ENCODE measurements at places on chromosomes 6 and 20. TPM values are rescaled to one million over a fixed set of nuclear protein-coding genes. Genes with fewer than 3 reads are reported as not detected.

DNA sequence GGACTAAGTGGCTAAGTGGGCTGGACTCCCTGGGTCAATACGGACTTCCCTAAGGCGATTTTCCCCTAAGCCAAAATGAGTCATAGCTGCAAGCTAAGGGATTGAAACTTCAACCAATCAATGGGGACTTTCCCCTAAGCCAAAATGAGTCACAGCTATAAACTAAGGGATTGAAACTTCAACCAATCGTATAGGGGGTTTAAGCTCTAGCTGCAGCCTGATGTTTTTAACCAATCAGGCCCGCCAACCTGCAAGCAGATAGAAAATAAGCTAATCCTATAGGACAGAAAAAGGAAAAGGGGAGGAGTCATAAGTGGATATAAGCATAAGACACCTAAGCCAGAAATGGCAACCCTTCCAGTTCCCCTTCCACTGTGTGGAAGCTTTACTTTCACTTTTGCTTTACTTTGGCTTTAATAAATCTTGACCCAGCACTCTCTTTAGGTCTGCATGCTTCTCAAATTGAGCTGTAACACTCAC is 655.0 kb upstream of the HS3ST5 start:
- no peaks in the 10 kb centered on the region for H3K27me3 ChIP-seq
- no peak for DNase-seq
- H3K27ac ChIP-seq: no peak overlapping the region

GRCh38 chr20:51148941-51149340 is 126.0 kb upstream of the KCNG1 start:
- DNase-seq: no peak
- no peak overlapping the region for H3K4me3 ChIP-seq
- H3K27me3 ChIP-seq: no peaks in the 10 kb centered on the region
- H3K36me3 ChIP-seq: no peaks in the 10 kb centered on the region
- H3K27ac ChIP-seq: no peak overlapping the region

DNA sequence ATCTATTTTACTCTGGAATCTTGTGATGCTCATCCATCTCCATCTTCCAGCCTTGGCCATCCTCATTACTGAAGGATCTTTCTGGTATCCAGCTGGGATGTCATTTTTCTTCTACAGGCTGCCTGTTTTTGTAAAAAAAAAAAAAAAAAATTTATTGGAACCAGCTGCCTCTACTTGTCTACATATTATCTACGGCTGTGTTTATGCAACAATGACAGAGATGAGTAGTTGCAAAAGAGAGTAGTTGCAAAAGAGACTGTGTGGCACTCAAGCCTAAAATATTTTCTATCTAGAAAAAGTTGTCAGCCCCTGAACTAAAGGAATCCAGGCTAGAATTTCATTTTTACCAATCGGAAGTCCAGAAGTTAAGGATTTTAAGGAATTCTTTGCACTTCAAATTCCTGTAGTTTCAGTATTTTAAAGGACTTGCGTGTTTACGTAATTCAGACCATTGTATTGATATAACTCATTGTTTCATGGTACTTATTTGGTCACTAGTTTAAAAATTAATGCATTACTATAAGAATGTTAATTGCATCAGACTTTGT is 38.6 kb upstream of the PLCG1 start:
- no peak for DNase-seq
- no peaks in the 10 kb centered on the region for H3K27me3 ChIP-seq
- no peak overlapping the region for H3K27ac ChIP-seq
- peaks cover 16% of the 10 kb centered on the region for H3K36me3 ChIP-seq
- no peak overlapping the region for H3K4me3 ChIP-seq
- no peaks in the 10 kb centered on the region for H3K4me1 ChIP-seq

- no peaks in the 10 kb centered on the region for H3K27me3 ChIP-seq
- H3K27ac ChIP-seq: no peak overlapping the region
- H3K4me1 ChIP-seq: no peaks in the 10 kb centered on the region
- no peak for DNase-seq
Observed at GRCh38 chr20:44447827-44448419, 27.8 kb upstream of the TTPAL start.

DNA sequence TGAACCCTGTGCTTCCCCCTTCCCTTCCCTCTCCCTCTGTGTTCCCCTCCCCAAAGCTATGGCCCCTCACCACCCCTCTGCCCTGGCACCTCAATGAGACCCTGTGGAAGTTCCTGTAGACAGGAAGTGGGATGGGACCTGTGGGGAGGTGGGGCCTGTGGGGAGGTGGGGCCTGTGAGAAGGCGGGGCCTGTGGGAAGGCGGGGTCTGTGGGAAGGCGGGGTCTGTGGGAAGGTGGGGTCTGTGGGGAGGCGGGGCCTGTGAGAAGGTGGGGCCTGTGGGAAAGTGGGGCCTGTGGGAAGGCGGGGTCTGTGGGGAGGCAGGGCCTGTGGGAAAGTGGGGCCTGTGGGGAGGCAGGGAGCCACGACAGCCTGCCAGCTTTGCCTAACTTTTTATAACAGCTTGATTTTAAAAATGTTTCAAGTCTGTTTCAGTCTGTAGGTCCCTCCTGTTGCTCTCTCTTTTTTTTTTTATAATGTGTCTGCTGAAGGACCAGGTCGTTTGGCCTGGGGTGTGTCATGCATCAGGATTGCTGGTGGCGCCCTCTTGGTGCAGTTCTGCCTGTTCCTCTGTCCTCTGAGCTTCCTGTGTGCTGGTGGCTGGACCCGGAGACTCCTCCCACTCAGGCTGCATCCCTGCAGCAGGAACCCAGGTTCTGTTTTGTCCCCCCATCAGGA is 70.5 kb upstream of the SLCO4A1 start:
- H3K27me3 ChIP-seq: no peaks in the 10 kb centered on the region
- peaks cover 3% of the 10 kb centered on the region for H3K4me1 ChIP-seq
- H3K4me3 ChIP-seq: no peak overlapping the region
- no peak overlapping the region for H3K27ac ChIP-seq
- no peaks in the 10 kb centered on the region for H3K36me3 ChIP-seq
- DNase-seq: no peak

The CTCFL gene
- total RNA-seq: not detected

DNA sequence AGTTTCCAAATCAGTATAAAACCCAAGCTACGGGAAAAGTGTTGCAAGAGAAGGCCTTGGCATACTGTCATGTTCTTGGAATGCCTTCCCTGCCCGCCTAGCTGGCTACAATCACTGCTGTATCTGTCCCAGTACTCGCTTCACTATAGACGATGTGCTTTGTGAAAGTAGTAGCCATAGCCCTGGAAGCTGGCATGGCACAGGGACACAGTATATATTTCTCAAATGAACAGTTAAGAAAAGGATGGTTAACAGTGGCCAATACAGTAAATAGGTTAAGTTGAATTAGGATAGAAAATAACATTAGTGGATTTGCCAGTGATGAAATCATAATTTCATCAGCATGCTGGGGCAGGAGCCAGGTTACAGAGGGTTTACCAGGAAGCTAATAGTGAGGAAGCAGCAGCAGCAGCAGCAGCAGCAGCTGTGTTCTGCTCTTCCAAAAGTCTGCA is 499.3 kb downstream of the CDKAL1 start:
- no peak overlapping the region for H3K4me3 ChIP-seq
- H3K27me3 ChIP-seq: no peaks in the 10 kb centered on the region
- H3K36me3 ChIP-seq: no peaks in the 10 kb centered on the region
- no peaks in the 10 kb centered on the region for H3K4me1 ChIP-seq
- peak; percentile 75 for DNase-seq

The BHLHE23 gene
- not detected for total RNA-seq

GRCh38 chr6:99838607-99839006 is 155.4 kb downstream of the MCHR2 start:
- H3K27me3 ChIP-seq: no peaks in the 10 kb centered on the region
- no peaks in the 10 kb centered on the region for H3K36me3 ChIP-seq
- DNase-seq: no peak
- H3K27ac ChIP-seq: no peak overlapping the region

DNA sequence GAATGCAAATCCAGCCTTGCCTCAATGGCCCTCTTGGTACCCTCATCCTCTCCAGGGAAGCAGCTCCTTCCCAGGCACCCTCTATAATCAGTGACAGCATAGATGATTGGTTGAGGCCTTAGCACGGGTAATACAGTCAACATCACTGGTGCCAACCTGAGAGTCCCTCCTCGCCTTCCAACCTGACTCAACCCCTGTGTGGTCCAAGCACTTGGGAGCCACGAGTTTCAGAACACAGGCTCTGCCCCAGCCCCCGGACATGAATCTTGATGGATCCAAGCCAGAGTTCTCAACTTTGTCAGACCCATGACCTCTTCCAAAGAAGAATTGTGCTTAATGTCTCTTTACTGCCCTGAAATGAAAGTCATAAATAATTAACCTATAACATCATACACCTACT is 213.9 kb downstream of the PREX1 start:
- no peaks in the 10 kb centered on the region for H3K27me3 ChIP-seq
- no peak overlapping the region for H3K4me3 ChIP-seq
- H3K4me1 ChIP-seq: no peaks in the 10 kb centered on the region

The OPN5 gene
- total RNA-seq: not detected

DNA sequence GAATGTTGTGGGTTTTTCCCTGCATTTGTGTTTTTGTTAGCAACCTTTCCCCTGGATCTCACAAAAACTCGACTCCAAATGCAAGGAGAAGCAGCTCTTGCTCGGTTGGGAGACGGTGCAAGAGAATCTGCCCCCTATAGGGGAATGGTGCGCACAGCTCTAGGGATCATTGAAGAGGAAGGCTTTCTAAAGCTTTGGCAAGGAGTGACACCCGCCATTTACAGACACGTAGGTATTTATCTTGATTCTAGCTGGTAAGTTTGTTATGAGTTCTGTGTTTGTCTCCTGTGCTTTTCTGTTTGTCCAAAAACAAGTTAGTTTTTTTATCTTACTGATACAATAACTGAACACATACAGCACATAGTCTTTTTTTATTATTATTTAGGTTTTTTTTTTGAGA is 3.0 kb downstream of the SLC25A27 start:
- no peaks in the 10 kb centered on the region for H3K4me1 ChIP-seq

The GSTA3 gene
- not detected for total RNA-seq

DNA sequence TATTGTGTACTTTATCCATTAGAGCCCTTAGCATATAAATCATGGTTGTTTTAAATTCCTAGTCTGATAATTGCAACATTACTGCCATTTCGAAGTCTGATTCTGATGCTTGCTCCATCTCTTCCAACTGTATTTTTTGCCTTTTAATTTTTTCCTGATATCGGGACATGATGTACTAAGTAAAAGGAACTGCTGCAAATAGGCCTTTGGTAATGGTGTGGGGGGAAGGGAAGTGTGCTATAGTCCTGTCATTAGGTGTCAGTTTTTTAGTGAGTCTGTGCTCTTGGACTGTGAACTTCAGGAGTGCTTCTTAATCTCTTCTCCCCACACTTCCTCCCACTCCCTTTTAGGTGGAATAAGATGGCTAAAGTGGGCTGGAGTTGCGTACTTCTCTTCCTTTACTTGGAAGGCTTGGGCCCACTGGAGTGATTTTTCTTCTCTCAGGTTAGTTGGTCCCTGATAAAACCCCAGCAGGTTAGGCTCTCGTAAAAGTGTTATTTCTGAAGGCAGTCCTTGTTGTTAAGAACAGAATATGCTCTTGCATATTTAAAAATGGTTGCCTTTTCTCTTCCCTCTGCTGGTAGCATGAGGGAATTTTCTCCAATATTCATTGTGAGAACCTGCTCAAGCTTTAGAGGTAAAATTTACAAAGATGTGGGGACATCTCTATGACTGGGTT is 18.1 kb downstream of the STXBP5 start:
- no peaks in the 10 kb centered on the region for H3K27me3 ChIP-seq
- peak overlapping the region; percentile 36 for H3K27ac ChIP-seq
- no peak overlapping the region for H3K4me3 ChIP-seq
- H3K4me1 ChIP-seq: peaks cover 18% of the 10 kb centered on the region
- H3K36me3 ChIP-seq: no peaks in the 10 kb centered on the region
- DNase-seq: no peak

DNA sequence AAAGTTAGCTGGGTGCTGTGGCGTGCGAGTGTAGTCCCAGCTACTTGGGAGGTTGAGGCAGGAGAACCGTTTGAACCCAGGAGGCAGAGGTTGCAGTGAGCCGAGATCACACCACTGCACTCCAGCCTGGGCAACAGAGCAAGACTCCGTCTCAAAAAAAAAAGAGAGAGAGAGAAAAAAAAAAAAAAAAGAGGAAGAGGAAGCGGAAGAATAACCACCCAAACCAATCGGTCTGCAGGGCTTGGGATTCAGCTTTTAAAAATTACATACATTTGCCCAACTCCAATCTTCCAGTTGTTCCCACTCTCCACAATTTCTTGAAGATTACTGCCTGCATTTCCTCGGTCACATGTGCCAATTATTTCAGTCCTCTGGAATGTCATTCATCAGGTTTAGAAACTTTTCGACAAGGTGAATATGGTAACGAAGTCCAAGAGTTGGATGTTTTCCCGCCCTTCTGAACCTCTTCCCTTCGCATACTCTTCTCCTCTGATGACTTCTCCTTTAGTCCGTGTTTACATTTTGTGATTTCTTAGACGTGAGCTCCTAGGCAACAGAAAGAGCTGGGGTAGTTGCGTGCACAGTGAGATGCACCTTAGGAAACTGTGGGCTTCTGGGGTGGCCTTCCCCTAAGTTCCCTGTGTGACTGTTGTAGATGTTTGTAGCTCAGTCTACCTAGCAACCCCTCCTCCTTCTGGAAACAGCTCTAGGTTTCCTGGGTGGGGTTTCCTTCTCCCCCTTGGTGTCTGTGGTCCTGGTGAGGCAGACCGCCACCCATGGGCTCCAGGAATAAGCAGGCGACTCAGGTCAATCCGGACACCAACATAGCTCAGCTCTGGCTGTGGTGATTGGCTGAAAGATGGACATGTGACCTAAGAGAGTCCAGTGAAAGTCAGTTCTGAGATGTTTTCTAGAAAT is 63.0 kb upstream of the NCOA3 start:
- no peaks in the 10 kb centered on the region for H3K4me1 ChIP-seq
- H3K27me3 ChIP-seq: no peaks in the 10 kb centered on the region
- H3K4me3 ChIP-seq: no peak overlapping the region

The CLVS2 gene
- 1.8 TPM for total RNA-seq

- peak overlapping the region; percentile 95 for H3K27ac ChIP-seq
- peak overlapping the region; percentile 87 for H3K4me3 ChIP-seq
- no peaks in the 10 kb centered on the region for H3K4me1 ChIP-seq
- H3K27me3 ChIP-seq: no peaks in the 10 kb centered on the region
Observed at GRCh38 chr20:62363920-62364851, 2.9 kb downstream of the LAMA5 start.

The CTSZ gene
- 118 TPM for total RNA-seq

- no peaks in the 10 kb centered on the region for H3K27me3 ChIP-seq
- H3K4me3 ChIP-seq: no peak overlapping the region
- no peak for DNase-seq
- H3K36me3 ChIP-seq: no peaks in the 10 kb centered on the region
Observed at GRCh38 chr20:53891306-53891894, 179.0 kb downstream of the BCAS1 start.

DNA sequence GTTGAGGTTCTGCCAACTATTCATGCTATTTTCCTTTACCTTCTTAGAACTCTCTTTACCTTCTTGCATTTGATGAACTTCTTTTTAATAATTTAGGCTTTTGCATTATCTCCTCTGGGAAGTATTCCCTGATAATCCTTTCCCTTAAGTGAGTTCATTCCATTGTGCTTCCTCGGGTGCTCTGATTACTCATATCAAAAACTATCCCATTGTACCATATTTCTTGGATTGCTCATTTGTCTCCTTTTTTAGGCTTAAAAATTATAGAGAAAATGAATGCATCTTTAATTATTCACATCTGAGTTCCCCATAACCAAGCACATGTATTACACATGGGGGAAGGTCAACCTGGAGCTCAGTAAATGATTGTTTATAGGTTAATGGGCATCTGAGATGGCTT is 2.5 kb downstream of the CALHM4 start:
- no peak overlapping the region for H3K27ac ChIP-seq
- no peaks in the 10 kb centered on the region for H3K27me3 ChIP-seq
- no peak overlapping the region for H3K4me3 ChIP-seq
- DNase-seq: no peak
- H3K4me1 ChIP-seq: peaks cover 4% of the 10 kb centered on the region
- H3K36me3 ChIP-seq: no peaks in the 10 kb centered on the region

- no peak overlapping the region for H3K27ac ChIP-seq
- no peak overlapping the region for H3K4me3 ChIP-seq
- H3K36me3 ChIP-seq: no peaks in the 10 kb centered on the region
- H3K4me1 ChIP-seq: no peaks in the 10 kb centered on the region
- DNase-seq: no peak
Observed at GRCh38 chr20:61407561-61407960, 155.5 kb downstream of the CDH4 start.

The HMGCLL1 gene
- 1.2 TPM for total RNA-seq
